Ascending aorta (tissue), 2 donors: ENCODE measurements at places on chromosomes 5 and 9.
A peak's percentile ranks its signal among the peaks of the same experiment; 100 is the strongest.

DNA sequence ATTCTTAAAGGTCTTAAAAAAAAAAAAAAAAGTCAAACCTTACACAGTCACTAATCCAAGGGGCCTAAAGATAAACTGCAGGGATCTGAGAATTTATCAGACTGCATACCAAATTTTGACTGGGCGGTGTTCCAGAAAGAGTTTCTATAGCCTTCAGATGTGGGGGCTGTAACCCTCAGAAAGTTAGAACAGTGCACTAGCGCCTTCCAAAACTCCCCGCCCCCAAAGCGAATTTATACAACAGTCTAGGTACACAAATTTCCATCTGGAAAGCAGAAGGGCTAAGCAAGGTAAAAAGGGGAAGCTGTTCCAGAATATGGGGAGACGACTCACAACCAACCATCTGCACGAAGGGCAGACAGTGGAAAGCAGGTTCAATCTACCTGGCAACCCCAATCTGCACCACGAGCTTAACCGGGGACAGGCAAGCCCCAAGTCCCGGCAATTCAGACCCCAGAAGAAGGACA is 813 bp downstream of the ERMP1 start:
- H3K36me3 ChIP-seq = no peaks in the 10 kb centered on the region
- DNase-seq = no peak
- no peaks in the 10 kb centered on the region for H3K27me3 ChIP-seq
- H3K4me1 ChIP-seq = peaks cover 12% of the 10 kb centered on the region

DNA sequence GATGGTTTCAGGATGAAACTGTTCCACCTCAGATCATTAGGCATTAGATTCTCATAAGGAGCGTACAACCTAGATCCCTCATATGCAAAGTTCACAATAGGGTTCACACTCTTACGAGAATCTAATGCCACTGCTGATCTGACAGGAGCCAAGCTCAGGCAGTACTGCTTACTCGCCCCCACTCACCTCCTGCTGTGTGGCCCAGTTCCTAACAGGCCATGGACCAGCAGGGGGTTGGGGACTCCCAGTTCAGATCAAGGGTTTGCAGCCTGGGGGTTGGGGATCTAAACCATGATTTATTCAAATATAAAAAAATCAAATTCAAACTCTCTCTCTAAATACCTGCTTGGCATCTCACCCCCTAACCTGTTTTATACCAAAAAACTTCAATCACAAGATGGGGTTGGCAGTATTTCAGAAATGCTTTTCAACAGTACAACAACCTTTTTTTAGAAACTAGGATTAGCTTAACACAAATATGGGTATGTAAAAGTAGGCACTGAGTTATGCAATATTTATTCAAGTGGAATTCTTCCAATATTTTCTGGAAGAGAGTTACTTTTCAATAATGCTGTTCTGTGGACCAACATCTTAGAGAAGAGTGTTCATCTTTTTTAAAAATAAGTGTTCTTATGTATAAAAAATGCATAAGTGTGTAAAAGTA is 30.1 kb upstream of the SLC12A2 start:
- peaks cover 7% of the 10 kb centered on the region for H3K4me1 ChIP-seq
- no peaks in the 10 kb centered on the region for H3K36me3 ChIP-seq
- H3K27me3 ChIP-seq = no peaks in the 10 kb centered on the region

DNA sequence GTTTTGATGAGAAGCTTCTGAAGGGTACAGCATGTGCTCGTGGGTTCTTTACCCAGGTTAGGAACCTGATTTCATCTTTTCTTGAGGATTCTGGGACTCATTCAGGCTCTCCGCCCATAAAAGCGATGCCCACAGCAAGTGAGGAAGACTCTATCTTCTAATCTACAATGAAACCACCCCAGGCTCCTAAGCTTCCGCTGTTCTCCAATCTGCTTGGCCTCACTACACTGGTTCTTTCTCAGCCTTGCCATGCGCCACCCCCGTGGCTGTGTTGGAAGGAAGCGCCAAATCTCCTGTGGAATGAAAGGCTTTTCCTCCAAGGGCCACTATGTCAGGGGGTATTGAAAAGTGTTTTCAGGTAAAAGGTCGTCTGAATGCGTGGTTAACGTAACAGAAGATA is 135.6 kb downstream of the MYO10 start:
- H3K36me3 ChIP-seq = no peaks in the 10 kb centered on the region
- H3K4me3 ChIP-seq = no peak overlapping the region
- H3K4me1 ChIP-seq = no peaks in the 10 kb centered on the region
- H3K27me3 ChIP-seq = no peaks in the 10 kb centered on the region
- H3K27ac ChIP-seq = no peak overlapping the region
- no peak for DNase-seq

DNA sequence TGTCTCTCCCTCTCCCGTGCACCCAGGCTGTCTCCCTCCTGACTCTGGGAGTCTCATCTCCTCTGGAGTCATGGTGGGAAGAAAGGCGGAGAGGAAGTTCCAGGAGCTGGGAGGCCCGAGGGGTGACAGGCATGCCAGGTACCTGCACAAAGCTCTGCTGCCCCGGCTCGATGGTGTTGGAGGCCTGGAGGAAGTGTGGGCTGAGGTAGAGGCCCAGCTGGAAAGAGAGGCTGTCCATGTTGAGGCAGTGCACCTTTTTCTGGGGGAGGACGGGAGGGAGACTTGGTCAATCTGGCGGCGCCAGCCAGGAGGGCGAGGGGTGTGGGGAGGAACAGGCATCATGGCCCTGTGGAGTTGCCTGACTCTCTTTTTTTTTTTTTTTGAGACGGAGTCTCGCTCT is 15.9 kb downstream of the FPGS start:
- peaks cover 77% of the 10 kb centered on the region for H3K36me3 ChIP-seq
- peak overlapping the region; percentile 36 for H3K27ac ChIP-seq
- no peak for DNase-seq
- H3K4me3 ChIP-seq = no peak overlapping the region
- H3K27me3 ChIP-seq = no peaks in the 10 kb centered on the region

- H3K36me3 ChIP-seq = peaks cover 50% of the 10 kb centered on the region
- no peak overlapping the region for H3K4me3 ChIP-seq
- H3K27ac ChIP-seq = no peak overlapping the region
Measured at GRCh38 chr9:137583957-137584356, 5.2 kb upstream of the DPH7 start.

GRCh38 chr5:111069839-111070238 is 1.7 kb upstream of the TSLP start:
- H3K27ac ChIP-seq = no peak overlapping the region
- H3K4me1 ChIP-seq = peaks cover 3% of the 10 kb centered on the region
- no peaks in the 10 kb centered on the region for H3K27me3 ChIP-seq
- H3K36me3 ChIP-seq = no peaks in the 10 kb centered on the region
